Left ventricle myocardium inferior (tissue), 1 donor: ENCODE measurements at places on chromosomes 12 and 14.

DNA sequence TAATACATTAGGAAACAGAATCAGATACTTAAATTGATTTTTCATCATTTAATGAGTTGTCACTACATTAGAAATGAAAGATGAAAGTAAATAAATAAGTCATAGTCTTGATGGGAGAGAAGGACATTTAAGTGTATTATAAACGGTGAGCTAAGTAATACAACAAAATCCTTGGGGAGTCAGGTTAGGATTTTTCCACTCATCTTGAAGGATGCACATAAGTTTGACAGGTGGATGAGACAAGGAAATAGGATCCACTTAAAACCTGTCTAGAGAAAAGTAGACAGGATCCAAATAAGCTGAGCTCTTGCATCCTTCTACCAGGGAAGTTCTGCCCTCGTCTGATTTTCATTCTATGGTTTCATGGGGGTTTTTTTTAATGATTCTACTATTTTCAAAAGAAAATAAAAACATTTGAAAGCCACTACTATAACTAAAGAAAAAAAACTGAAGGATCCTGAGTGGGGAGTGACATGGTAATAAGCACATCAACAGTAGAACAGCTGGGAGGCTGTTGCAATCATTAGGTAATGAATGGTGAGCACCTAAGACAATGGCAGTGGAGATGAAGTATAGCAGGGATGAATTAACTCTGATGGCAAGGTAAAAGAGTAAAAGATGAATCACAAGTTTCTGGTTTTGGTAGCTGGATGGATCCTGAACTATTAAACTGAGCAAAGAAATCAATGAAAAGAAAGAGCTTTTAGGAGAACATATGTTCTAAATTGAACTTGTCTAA is 17.0 kb downstream of the CEP128 start:
- no peak for DNase-seq

GRCh38 chr12:67276421-67276820 is 7.3 kb downstream of the CAND1 start:
- no peak for DNase-seq

GRCh38 chr14:75494896-75495295 is 27.4 kb upstream of the BATF start:
- no peak for DNase-seq

DNA sequence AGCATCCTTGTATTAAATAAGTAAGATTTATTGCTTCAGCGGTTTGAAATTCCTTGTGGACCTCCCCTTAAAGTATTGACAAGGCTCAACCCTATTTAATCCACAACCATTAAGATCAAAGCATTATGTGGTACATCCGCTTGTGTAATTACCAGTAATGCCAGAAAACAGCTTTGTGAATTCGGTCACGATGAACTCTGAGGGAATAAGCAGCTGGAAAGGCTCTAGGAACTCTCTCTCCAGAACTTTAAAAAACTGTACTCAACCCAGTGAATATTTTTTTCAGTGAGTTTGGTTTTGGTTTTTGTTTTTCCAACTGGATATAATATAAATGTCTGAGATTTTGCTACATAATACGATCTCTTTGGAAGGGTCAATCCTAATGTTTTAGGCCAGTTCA is 49.3 kb upstream of the DIO2 start:
- DNase-seq, result no peak
